ENCODE measurements at places on chromosomes 5 and 9.

GRCh38 chr5:160305319-160305718 is 7.0 kb downstream of the CCNJL start:
- DNase-seq: no peak

DNA sequence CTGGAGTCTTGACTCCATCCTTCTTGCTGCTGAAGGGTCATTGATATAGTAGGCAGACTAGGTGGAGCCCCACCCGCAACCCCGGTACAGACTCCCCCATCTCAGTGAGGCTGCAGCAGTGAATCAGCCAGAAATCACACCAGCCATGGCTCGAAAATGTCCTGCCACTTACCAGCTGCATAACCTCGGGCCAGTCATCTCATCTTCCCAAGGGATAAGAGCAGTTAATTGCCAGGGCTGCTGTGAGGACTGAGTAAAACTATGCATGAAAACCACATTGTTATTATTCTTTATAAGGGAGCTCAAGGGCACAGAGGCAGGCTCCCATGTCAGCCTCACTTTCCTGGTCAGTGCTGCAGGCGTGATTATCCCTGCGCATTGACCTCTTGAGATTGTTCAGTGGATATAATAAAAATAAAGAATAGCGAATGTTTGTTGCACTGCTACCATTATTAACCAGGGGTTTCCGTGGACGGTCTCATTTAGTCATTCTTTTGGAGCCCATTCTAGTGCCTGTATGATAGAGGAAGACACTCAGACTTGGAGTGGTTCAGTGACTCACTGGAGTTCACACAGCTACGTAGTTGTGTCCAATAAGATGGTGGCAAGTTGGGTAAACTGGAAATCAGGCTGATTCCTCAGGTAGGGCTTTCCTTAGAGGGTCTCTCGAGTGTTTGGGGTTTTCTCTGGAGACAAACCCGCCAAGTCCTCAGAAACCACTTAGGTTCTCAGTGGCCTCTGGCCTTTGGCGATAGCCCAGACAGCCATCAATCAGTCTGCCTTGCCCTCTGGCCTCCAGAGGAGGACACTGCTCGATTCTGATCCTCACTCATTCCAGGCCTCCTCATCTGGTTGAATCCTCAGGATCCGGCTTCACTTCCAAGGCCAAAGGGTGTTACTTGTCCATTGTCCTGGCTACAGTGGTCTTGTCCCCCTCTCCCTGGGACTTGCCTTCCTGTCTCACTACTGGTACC is 39.9 kb downstream of the COL15A1 start:
- DNase-seq: no peak

DNA sequence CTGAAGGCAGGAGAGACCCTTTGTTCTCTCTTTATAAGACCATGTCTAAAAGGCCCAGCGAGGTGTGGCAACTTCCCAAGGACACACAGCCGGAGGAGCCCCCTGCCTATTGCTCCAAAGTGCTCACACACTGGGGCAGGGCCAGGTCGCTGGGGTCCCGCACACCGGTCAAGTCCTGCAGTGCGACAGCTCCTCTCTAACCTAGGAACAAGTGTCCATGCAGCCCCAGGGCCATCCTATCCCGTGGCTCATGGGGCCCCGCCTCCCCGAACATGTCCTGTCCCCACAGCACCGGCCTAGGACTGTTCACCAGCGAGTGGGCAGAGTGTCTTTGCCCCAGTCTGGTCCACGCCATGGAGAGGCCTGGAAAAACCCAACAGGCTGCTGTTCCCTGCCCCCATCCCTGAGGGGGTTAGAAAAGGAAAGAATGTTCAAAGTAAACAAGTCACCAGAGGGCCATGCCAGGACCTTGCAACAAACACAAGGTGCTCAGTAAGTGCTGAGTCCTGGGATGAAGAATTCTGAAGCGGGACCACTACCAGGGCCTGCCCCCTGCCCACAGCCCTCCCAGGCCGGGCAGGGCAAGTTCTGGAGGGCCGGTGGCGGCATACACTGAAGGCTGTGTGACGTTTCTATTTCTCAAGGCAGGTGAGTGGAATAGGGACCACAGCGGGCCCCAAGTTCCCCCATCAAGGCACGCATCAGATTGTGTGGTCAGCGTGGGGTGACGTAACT is 938 bp downstream of the NINJ1 start:
- no peak for DNase-seq

DNA sequence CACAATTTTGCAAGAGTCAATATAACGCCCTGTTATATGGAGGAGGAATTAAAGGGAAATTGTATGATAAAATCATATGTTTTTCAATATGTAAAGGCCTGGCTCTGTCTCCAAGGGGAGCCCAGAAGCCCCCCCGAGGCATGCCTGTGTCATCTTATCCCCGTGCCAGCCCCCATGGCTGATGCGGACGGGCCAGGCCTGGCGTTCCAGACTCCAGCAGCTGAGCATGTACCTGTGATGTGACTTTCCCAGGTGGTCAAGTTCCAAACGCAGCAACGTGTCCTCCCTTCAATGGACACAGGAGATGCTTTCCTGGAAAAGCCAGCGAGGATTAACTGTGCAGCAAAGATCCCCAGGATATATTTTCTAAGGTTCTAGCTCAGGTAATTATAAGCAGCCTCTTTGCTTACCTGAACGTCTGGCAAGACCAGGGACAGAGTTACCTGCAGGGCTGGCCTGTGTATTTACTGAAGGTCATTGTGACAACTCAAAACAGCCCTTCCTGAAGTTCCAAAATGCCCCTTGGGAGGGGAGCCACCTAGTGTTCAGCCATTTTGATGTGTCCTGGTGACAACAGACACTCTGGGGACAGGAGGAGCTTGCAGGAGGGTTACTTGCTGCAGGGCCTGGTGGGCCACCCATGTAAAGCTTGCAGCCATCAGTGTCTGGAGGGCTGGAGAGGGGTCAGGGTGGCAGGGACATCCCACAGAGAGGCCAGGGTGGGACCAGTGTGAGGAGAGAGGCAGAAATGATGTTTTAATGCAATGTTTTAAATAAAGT is 53.3 kb upstream of the RNU6ATAC start:
- no peak for DNase-seq

GRCh38 chr9:131122158-131122557 is 3.2 kb upstream of the NUP214 start:
- no peak for DNase-seq

DNA sequence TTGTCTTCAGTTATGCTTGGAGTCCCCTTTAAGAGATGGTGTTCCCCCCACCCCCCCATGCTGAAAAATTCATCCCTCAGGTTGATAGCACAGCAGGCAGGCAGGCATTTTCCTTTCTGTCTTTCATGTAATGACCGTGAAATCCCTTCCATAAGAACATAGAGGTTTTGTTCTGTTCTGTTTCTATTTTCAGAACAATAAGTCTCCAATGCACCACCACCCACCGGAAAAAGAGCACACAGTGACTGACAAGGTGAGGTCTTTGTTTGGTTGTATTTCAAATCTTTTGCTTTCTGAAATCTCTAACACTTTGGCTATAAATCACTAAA is 52.4 kb downstream of the DMRT2 start:
- no peak for DNase-seq

GRCh38 chr5:75059912-75060545 is 7.7 kb upstream of the GCNT4 start:
- peak; percentile 77 for DNase-seq

DNA sequence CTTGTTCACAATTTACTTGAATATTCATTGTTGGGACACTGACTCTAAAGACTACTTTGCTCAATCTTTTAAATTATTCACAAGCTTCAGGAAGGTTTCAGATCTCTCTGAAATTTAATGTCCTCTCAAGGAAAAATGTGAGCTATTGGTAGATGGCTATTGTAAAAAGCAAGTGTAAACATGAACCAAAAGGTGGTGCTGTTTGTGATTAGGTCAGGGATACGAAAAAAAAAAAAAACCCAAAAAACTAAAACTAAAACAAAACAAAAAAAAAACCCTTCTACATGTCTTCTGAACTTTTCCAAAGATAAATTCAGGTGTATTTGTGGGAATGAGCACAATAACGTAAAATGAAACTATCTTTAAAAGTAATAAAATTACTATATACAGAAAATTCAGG is 193.8 kb downstream of the SLF1 start:
- no peak for DNase-seq

DNA sequence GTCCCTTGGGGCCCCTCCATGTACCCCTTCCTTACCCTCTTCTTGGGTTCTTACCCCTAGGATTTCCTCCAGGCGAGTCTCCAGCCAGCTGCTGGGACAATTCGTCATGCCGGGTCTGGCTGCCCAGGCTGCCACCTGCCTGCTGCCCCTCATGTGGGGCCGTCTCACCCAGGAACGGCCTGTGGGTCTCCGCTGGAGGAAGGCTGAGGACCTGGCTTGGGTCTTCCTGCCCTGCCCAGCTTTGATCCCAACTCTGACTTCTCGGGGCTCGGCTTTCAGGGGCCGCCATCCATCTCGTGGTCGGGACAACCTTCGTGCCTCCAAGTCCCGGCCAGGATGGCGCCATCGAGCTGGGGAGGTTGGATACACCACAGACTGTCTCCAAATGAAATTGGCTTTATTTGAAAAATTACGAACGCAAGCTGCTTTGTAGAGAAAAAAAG is 38.1 kb downstream of the HMCN2 start:
- DNase-seq: no peak

DNA sequence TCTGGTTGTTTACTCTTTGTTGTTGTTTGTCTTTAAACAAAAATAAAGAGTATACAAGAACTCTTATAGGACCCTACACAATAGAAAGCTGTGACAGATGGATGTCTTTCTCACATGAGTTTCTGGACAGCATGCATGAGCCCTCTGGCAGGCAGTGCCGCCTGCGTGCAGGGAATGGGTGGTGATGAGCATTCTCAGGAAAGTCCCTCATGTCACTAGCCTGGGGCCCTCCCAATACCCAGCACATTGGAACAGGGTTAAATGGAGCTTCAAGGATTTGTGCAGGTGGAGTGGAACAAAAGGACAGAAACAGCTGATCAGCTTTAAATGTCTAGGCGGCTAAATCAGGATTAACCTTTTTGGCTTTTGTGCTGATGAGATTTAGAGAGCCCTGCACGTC is 181.0 kb upstream of the CD180 start:
- no peak for DNase-seq

- DNase-seq: no peak
These were observed 38.3 kb downstream of the MOCS2 start for GRCh38 chr5:53071298-53071697.

DNA sequence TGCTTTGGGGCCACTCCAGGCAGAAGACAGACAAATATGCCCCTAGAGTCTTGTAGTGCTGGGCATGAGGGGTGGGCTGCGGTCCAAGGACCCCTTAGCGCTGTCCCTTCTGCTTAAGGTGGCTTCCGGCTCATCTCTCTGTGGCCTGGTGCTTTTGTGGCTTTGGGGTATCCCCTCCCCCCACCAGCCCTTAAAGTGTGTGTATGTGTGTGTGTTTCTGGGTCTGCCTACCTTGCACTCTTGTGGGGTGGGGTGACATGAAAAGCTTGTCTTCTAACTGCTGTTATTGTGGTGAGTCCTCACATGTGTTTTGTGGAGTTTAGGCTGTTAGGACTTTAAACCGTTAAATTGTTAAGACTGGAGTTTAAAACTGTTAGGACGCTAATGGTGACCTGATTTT is 23.6 kb downstream of the MARCHF6 start:
- no peak for DNase-seq

DNA sequence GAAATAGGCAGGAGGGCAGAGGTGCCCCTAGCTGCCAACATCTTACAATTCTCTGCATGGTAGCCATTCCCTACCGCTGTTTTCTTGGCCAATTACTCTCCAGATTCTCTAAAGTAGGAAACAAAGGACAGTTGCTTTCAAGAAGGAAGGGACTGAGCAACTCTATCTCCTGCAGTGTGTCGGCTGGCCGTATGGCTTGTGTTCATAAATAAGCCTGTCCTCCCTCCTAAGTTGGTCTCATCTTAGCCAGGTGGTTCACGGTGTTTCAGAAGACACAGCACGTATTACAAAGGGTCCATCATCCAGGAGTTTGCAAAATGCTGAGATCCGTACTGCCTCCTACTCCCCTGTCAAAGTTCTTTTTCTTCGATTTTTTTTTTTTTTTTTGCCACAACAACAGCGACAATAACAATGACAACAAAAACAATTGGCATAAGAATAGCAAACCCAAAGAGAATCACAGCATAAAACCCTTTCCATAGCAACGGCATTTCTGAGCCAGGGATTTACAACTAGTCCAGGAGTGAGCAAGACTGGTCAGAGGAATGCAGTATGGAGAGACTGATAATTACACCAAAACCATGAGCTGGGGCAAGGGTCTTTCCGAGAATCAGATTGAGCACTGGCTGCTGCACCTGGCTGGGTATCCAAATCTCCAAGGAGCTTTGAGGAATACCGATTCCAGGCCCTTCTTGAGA is 212.8 kb downstream of the SLIT3 start:
- DNase-seq: no peak

DNA sequence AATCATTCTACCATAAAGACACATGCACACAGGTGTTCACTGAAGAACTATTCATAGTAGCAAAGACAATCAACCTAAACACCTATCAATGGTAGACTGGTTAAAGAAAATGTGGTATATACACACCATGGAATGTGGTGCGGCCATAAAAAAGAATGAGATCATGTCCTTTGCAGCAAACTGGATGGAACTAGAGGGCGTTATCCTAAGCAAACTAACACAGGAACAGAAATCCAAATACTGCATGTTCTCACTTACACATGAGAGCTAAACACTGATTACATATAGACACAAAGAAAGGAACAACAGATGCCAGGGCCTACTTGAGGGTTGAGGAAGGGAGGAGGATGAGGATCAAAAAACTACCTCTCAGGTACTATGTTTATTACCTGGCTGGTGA is 103.8 kb downstream of the DRD1 start:
- no peak for DNase-seq

GRCh38 chr9:121226175-121226574 is 24.5 kb upstream of the RAB14 start:
- DNase-seq: no peak

DNA sequence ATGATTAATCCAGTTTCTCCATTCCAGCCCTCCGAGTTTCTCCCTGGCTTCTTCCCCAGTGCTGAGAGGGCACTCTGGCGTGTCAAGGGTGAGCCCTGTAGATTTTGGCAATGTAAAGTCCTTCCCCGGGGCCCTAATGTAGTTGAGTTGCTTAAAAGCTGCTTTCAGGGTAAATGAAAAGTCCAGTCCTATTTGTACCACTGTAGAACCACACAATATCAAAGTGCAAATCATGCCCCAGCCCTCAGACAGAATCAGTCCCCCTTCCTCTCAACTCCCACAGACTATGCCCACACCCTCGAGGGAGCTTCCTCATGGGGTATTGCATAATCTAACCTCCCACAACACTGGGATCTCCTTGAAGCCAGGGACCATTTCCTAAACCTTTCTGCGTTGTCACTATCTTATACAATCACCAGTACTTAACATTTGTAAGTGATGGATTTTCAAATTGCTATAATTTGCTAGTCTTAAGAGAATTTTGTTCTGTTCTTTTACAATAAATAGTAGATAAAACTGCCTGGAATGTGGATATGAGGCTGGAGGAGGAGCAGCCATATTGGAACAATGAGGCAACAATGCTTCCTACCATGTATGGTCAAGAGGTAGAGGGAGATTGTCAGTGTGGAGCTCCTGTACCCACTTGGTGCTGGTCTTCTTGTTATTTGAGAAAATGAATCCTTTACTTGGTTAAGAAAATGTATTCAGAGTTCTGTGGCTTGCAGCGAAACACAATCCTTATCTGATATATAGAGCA is 34.4 kb downstream of the ZNF366 start:
- no peak for DNase-seq

GRCh38 chr5:425714-426113 is 17.3 kb upstream of the EXOC3 start:
- DNase-seq: no peak
